ENCODE measurements at places on chromosomes 12 and 14.

DNA sequence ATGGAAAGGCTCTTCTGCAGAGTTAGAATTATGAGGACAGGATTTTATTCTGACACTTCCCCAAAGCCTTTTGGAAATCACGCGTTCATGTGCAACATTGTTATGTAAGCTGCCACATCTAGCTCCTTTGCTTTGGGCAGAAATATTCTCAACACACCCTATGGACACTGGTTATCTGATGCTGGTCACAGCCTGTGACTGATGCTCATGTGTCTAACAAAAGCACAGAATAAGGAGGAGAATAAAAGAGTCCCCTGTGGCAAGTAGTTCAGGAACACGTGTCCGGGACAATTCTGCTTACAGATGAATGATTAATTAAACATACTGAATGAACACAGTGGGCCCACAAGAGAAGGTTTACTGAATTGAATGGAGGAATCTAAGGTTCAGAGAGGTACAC, 22.1 kb downstream of the FOXN3 start:
- no peak for DNase-seq

DNA sequence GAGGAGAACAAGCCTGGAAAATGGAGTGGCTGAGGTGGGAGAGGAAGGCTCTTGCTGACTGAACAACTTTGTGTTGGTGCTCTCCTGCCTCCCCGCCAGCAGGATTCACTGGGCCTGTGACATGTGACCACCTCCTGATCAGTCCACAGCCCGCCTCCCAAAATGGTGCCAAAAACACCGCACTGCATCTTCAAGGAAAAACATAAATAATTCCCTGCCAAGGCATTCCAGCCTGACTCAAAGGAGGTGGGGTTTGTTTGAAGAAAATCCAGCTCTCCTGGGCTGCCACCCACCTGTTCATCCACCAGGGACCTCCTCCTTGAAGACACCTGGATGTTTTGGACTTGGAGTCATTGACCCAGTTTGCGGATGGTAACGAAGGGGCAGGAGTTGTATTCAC, 83.8 kb upstream of the PIWIL1 start:
- no peak for DNase-seq

DNA sequence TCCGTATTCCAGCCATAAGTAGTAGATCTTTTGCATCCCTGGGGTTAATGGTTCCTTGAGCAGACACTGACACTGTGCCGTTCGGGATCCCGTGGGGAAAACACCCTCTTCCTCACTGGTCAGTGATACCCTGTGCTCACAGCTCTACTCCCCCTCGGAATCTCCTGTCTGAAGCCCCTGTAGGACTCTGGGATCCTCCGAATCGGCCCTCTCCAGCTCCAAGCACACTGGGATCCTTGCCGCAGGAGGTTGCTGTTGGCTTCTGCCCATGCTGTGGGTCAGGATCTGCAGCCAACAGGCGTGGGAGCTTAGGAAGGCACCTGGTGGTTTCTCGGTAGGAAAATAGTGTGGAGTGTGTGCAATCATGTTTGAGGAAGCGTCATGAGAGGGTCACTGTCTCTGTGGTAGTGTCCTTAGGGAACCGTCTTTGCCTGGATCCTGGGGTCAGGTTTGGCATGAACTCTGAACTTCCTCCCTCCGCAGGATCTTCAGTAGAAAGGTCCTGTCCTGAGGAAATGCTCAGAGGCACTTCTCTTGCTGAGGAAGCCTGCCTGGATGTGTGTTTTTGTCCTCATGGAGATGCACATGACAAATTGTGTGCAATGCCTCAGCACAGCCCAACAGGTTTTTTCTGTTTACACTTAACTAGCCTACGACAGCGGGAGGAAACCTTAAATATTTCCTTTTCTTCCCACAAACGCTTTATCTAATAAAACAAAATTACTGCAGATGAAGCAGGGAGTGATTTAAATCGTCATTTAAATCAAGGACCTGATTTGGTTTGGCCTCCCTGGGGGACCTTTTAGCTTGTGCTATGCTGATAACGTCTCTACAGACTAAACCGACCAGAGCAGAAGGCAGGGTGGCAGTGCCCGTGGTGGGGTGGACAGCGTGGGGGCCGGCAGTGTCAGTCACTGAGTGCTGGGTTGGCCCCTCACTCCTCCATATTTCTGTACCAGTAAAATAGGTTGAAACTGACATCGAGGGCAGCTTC, 18.7 kb downstream of the FBXL14 start:
- no peak for DNase-seq

GRCh38 chr14:63474111-63474510, 69.1 kb downstream of the PPP2R5E start:
- DNase-seq, result peak; percentile 18

DNA sequence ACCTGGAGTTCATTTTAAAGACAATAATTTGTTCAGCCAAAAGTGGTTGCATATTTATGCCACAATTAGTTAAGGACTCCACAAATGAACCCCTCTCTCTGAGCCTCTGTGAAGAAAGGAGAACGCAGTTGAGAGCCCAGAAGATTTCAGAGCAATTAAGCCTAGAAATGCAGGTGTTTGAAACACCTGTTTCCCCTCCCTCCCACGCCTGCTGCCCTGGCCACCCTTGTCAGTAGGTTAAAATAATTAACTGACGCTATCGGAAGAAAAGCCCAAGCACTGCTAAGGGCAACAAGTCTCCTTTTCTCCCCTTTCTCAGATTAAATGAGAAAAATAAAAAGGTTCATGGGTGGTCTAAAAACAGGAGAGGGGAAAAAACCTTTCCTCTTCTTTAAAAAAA, 99.2 kb downstream of the PPM1A start:
- no peak for DNase-seq

- no peak for DNase-seq
Measured at GRCh38 chr14:70664698-70665447, 23.2 kb downstream of the TTC9 start.

- DNase-seq, result no peak
Measured at GRCh38 chr14:89858089-89858488, 96.4 kb downstream of the EFCAB11 start.

All from stimulated activated CD4-positive, alpha-beta T cell treated with anti-CD3 and anti-CD28 coated beads, Interleukin-4, amount 100 ng/mL, for 24 hours (primary cell).